ENCODE measurements at places on chromosomes 5 and 9.

GRCh38 chr9:33133186-33133585 lies 34.0 kb downstream of the B4GALT1 start:
- DNase-seq, result no peak

- DNase-seq, result no peak
Observed at GRCh38 chr9:116394894-116395698, 241.5 kb downstream of the PAPPA start.

DNA sequence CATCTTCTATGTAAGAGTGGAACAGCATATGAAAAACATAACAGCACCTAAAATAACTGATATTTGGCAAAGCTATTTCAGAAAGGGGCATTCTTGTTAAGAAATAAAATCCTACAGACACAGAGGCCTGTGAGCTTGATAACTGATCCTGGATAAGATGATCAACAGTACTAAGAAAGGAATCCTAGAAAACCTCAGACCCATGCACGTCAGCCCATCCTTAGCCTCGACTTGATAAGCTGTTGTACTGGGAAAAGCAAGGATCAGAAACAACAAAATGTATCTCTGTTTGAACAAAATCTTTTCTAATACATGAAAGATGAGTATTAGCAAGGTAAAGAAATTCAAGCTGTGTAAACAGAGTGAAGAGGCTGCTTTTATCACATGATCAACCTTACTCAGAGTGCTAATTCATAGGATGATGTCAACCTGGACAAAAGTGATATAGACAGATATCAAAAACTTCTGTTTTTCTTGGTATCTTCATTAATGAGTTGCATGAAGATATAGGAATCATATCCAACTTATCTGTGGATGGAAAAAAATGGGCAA lies 15.2 kb downstream of the LIFR start:
- DNase-seq, result no peak

DNA sequence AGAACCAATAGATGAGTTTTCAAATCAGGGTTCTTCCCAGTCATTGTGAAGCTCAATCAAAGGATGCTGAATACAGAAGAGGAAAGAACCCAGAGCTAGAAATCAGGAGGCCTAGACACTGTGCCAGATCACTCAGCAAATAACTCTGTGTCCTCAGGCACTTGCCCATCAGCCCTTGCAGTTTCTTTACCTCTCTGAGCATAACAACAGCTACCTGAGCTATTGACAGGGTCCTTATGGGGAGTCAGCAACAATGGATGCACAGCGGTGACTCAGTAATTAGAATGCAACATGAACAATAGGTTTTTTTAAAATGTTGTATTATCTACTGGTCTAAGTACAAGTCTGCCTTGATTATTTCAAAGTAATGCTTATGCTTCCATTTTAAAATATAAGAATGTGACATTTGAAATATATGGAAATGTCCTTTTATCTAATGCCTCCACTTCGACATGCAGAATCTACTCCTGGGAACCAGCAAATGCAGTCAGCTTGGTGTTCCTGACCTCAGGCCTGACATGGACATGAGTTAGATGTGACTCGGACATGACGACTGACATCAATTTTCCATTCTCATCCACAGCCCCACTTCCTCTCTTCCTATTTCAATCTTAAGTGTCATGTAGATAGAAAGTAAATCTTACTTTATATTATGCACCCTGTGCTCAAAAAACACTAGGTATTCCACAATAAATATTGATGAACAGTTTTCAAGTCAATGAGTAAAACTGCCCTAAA lies 155.0 kb downstream of the TLE1 start:
- no peak for DNase-seq

GRCh38 chr5:148751025-148751424 lies 75.4 kb upstream of the ADRB2 start:
- DNase-seq, result no peak
